Fibroblast of skin of right biceps (primary cell): ENCODE measurements at places on chromosomes 6 and 20.

- no peak for DNase-seq
These were observed 4.1 kb downstream of the MDFI start for GRCh38 chr6:41642090-41642959.

DNA sequence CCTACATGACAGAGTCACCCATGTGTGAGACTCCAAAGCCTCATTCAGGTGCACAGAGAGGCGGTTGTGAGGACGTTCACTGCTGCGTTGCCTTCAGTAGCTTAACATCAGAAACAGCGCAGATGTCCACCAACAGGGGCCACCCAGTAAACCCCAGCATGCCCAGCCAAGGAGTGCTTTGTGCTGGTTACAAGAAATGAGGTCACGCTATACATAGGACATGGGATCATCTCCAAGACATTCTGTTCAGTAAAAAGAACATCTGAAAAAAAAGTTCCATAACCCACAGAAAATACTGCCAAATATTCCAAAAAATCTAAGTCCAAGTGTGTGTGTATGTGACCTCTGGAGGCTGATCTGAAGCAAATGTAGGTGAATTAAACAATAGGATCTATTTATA lies 16.0 kb downstream of the SLC52A3 start:
- no peak for DNase-seq

DNA sequence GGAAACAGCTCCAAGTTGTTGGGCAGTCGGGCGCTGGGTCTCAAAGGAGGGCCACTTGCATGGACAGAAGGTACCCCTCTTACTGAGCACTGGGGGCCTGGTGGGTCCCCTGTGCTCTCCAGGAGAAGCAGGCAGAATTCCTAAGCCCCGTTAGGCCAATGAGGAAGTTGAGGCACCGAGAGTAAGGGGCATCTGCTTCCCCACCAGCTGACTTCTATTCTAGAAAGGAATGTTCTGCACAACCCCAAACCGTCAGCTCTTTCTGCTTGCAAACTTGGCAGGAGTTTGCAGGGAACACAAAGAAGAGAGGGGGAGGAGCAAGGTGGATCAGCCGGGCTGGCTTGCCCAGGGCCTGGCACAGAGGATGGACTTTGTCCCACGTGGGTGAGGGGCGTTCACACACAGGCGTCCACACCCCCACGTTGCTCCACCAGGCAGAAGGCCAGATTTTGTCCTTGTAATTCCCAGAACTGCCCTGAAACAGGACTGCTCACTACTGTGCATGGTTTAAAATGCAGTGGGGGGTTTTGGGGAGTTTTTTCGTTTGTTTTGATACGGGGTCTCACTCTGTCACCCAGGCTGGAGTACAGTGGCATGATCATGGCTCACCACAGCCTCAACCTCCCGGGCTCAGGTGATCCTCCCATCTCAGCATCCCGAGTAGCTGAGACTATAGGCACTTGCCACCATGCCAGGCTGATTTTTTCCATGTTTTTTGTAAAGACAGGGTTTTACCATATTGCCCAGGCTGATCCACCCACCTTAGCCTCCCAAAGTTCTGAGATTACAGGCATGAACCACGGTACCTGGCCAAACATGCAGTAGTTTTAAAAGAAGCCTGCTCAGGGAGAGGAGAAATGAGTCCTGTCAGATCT lies 93.3 kb downstream of the SNX5 start:
- peak; percentile 57 for DNase-seq

DNA sequence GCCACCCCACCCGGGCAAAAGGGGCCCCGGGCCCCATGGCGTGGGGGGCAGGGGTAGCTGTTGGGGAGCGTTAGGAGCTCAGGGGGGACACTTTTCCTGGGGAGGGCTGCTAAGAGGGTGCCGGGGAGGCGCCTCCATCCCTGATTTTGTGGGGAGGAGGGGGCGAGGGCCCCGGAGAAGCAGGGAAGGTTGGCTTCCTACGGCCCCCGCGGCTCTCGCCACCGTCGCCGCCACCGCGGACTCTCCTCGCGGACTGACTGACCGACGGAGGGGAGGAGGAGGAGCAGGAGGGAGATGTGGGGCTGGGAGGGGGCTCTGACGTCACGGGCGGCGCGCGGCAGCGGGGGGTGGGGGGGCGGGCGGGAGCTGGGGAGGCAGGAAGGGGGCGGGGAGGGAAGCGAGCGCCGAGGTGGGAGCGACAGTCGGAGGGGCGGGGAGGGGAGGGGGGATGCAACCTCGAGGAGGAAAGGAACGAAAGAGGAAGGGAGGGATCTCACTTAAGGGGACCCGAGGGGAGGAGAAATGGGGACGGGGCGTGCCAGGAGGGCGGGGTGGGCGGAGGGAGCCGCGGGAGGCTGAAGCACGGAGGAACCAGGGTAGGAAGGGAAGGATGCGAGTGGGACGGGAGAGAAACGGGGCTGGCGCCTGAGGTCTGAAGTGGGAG lies 5.1 kb downstream of the GABBR1 start:
- peak; percentile 92 for DNase-seq

- peak; percentile 67 for DNase-seq
These were observed 35.3 kb upstream of the EZR start for GRCh38 chr6:158854214-158855101.

GRCh38 chr20:48787861-48788375 lies 39.9 kb downstream of the PREX1 start:
- peak; percentile 84 for DNase-seq

DNA sequence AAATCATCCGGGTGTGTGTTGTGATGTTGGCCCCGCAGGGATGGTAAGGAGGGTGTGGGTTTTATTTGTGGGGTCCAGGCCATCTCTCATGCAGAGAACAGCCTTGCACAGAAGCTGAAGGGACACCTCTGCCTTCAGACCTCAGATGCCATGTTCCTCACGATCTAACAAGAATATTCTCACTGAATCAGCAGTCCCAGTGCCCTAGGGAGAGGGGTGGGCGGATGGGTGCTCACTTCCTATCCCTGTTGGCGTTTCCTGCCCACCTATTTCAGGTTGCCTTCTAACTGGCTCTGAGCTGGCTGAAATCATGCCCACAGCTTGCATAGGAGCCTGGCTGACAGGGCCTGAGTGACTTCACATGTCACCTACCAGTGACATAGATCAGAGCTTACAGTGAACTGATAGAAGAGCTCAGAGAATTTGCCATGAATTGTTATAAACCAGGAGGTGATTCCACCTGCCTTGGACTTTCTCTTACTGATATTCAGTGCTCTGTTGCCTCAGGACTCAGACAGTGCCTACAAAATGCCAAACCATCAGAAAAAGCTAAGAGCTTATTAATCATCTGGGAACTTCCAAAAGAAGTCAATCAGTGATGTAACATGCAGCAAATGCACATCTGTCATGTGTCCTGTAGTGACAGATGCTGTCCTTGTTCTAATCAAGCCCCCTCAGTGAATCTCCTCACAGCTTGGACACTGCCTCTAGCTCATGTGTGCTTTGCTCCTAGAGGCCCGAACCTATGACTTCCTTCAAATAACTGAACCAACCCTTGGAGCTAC lies 285.8 kb upstream of the PRND start:
- DNase-seq: no peak

DNA sequence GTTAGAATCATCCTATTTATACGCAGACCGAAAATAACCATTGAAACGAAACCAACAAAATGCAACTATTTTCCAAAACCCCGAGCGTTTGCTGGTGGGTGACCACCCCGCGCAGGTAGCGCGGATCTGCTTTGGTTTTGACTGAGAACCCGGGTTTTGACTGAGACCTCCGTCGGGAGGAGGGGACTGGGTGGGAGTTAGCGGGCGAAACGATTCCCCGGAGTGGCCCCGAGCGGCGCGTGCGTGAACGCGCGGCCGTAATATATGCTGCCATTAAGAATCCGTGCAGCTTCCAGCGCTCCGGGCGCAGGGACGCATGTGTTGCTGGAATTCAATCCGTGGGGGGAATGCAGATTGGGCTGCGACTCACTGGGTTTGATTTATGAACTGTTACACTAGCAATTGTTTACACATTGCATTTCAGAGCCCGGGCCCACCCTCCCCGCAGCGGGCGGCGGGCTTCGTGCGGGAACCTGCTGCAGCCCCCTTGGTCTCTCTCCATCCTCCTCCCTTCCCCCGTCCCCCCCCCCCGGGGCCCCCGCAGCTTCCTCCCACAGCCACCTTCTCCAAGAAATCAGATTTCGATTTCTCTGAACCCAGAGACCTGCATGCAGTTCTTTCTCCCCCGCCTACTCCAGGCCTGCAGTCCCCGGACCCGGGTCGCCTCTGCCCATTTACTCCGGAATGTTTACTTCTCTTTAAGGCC lies 9.9 kb downstream of the NRN1 start:
- peak; percentile 91 for DNase-seq

DNA sequence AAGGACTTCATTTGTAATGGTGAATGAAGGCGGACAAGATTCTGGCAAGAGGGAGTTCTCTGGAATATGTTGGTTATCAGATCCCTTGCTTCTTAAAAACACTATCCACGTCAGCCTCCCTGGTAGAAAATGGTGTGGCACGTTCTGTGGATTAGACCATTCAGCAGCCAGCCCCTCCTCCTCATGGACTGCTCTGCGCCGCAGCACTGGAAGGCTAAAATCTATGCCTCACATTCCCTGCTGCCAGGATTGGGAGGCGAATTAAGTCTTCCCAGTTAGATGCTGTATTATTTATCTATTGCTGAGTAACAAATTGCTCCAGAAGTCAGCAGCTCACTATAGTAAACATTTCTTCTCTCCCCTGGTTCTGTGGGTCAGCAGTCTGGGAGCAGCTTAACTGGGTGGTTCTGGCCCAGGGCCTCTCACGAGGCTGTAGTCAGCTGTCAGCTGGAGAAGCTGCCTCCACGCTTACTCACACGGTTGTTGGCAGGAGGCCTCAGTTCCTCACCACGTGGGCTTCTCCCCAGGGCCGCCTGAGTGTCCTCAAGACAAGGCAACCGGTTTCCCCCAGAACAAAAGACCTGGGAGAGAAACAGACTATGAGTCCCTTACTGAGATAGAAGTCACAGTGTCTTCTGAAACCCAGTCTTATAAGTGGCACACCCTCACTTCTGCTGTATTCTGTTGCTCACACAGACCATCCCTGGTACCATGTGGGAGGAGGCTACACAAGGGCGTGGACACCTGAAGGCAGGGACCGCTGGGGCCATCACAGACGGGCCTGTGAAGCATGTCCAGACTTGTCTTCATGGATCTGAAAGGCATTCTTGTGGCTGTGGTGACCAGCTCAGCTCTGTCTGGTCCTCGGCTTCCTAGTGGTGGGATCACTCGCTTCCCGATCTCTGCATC lies 101.0 kb downstream of the NRN1 start:
- DNase-seq: peak; percentile 95

GRCh38 chr6:37060195-37060559 lies 54.7 kb downstream of the FGD2 start:
- peak; percentile 30 for DNase-seq

DNA sequence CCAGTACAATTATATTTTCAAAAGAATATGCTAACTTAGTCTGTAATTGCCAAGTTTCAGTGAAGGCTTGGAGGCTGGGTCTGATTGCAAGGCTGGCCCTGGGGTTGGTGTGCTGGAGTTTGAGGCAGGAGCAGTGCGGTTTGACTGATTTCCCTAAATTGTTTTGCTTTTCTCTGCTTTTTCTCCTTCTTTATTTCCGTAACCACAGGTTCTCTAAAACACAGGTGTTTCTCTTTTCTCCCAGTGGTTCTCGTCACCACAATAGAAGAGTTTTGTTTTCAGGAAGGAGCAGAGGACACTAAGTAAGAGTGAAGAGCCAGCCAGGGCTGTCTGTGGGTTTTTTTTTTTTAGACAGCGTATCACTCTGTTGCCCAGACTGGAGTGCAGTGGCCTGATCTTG lies 8.2 kb upstream of the SNX9 start:
- no peak for DNase-seq

DNA sequence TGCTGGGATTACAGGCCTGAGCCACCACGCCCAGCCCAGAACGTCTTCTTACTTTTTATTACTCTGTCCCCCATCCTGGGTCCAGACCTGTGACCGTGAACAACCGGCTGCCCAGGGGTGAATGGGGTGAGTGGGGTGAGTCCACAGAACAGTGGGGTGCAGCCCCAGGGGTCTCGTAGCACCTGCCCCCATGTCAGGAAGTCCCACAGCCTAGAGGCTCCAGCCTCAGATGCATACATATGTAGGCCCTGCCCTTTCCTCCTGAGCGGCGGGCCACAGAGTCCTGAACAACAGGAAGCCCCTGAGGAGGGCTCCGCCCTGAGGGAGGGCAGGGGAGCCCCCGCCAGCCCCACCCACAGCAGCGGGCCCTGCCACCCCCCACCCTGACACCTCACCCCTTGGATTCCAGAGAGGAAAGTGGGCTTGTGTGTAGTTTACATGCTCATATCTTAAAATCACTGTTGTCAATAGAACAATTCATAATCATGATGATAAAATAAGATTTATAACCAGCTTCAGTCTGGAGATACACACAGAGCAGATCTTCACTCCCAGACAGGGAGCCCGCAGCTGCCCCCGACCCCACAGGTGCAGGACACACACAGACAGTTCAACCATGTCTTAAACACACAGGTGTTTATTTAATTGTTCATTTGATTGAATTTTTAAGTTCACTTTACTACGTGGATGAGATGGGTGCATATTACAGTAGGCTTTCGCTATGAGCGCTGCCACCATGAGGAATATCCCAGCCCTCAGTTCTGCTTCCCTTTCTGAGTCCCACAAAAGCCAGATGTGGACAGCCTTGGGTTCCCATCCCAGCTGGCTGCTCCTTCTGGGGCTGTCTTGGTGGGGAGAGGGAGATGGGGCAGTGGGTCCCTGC lies 12.4 kb upstream of the GMEB2 start:
- no peak for DNase-seq

DNA sequence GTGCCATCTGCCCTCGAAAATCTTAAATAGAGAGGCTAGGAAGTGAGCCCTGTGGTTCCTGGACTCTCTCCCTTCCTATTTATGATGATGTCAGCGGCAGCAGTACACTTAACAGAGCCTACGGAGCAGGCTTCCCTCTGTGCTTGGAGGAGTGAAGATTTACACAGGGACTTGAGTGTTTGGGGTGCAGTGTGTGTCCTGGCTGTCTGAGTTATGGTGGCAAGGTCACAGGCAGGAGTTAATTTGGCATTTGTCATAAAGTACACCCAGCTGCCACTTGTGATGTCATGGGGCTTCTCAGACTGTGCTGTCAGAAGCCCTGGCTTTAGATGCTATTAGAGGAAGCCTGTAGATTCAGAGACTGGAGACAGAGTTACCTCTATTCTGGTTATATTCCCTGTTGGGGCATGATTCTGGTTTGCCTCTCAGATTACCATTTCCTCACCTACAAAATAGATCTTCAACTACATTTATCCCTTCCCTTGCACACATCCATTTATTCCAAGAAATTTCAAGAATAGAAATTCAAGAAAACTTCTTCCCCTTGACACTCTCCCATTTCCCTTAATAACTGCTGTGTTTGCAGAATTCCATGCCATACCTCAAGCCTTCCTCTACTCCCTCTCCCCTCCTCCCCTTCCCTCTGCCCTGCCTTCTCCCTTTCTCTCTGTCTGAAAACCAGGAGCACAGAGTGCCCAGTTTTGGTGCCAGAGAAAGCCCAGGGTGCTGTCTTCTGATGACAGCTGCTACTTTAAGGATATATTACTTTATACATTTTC lies 72.1 kb downstream of the SLC24A3 start:
- no peak for DNase-seq

GRCh38 chr6:162906479-162906878 lies 178.7 kb downstream of the PACRG start:
- no peak for DNase-seq

GRCh38 chr20:30812739-30813411 lies 444.6 kb upstream of the DEFB115 start:
- no peak for DNase-seq
